ENCODE measurements at places on chromosomes 5 and 9.

DNA sequence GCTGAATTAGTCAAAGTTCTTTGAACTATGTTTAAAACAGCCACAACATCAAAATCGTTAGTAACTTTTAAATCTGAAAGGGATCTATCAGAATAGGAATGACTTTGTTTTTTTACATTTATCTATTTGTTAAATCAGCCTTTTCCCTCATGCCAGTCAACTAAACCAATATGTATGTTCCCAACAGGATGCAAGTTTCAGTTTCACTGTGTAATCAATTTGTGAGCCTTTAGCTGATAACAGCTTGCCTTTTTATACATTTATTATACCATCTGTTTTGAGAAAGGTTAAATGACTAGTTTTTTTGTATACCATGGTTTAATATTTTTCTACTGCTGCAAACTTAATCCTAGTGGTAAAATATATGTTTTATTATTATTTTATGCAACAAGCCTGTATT lies 8.9 kb downstream of the TMED7 start:
- DNase-seq, result no peak

DNA sequence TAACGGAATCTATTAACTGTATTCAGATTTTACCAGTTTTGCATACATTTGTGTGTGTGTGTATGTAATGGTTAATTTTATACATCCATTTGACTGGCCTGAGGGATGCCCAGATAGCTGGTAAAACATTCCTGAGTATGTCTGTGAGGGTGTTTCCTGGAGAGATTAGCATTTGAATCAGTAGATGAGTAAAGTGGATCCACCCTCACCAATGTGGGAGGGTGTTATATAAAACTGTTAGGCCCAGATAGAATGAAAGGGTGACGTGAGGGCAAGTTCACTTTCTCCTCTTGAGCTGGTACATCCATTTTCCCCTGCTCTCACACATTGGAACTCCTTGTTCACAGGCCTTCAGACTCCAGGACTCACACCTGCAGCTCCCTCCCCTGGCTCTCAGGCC lies 88.7 kb downstream of the EMB start:
- DNase-seq, result no peak

- no peak for DNase-seq
Observed at GRCh38 chr9:124468061-124468740, 17.9 kb downstream of the ADGRD2 start.

GRCh38 chr5:151130235-151130921 lies 27.2 kb downstream of the ANXA6 start:
- no peak for DNase-seq
